ENCODE measurements at places on chromosomes 4 and X. TPM values are rescaled to one million over a fixed set of nuclear protein-coding genes. Genes with fewer than 3 reads are reported as not detected.

The ZXDA gene
- 6.1 TPM for total RNA-seq

The ZNF718 gene
- total RNA-seq = 2.2 TPM

The LEF1 gene
- not detected for total RNA-seq

The MAOB gene
- total RNA-seq = not detected

The KCNE5 gene
- total RNA-seq = not detected

The TRIM60 gene
- total RNA-seq = not detected

The ESX1 gene
- total RNA-seq = not detected

The NAP1L2 gene
- total RNA-seq = 2.0 TPM

The GAGE12J gene
- not detected for total RNA-seq

The SULT1E1 gene
- 3.4 TPM for total RNA-seq

The MAGEC1 gene
- total RNA-seq = not detected

The PDGFC gene
- 15.3 TPM for total RNA-seq

The TLR7 gene
- total RNA-seq = not detected

The TMEM33 gene
- 38.9 TPM for total RNA-seq

The SMIM10L2A gene
- 0.65 TPM for total RNA-seq

The NEXMIF gene
- not detected for total RNA-seq

The USP51 gene
- 0.87 TPM for total RNA-seq

The CTAG2 gene
- total RNA-seq = not detected

The AIMP1 gene
- 11.3 TPM for total RNA-seq

The NLGN4X gene
- 0.40 TPM for total RNA-seq

The FAM133A gene
- total RNA-seq = not detected

The SSX2B gene
- not detected for total RNA-seq

The VEGFC gene
- 2.4 TPM for total RNA-seq

The ETDA gene
- total RNA-seq = not detected

The MGST2 gene
- total RNA-seq = 79.4 TPM

The ODAPH gene
- total RNA-seq = not detected

The MCF2 gene
- total RNA-seq = not detected

The ARX gene
- total RNA-seq = not detected

The ELOVL6 gene
- total RNA-seq = 2.2 TPM

The ADH1A gene
- total RNA-seq = not detected

The PGRMC2 gene
- total RNA-seq = 14.2 TPM

The PPEF2 gene
- total RNA-seq = under 0.01 TPM

The FRG2 gene
- total RNA-seq = not detected

The IL21 gene
- not detected for total RNA-seq
